ENCODE measurements at places on chromosomes 16 and 17.

GRCh38 chr16:30660424-30661261, 2.4 kb downstream of the FBRS start:
- DNase-seq: no peak

DNA sequence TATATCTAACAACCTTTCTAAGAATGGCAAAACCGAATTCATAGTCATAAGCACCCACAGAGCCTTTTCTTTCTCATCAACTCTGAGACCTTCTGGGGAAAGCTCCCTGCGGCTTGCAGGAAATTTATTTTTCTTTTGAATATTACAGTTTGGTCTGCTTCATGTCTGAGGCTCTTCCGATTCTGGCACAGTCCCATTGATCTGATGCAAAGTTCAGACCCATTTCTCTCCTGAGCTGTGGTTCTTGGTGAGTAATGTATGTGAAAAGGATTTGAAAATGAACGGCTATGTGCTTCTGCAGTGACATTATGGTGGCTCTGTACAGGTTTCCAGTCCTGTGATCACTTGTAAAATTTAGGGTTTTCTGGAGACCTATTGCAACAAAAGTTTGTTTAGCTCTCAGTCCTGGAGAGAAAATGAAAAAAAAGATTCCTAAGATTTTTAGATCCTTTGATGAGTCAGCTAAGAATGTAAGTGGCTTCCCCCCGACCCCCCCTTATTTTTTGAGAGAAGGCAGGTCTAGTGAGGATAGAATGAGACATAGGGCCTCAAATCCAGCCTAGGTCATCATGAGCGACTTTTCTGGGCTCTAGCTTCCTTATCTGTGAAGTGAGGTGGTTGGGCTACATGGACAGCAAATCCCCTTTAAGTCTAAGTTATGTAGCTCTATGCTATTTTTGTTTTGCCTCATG, 4.6 kb downstream of the GAN start:
- DNase-seq: no peak

- no peak for DNase-seq
Observed at GRCh38 chr16:11494029-11494428, 92.7 kb downstream of the LITAF start.

DNA sequence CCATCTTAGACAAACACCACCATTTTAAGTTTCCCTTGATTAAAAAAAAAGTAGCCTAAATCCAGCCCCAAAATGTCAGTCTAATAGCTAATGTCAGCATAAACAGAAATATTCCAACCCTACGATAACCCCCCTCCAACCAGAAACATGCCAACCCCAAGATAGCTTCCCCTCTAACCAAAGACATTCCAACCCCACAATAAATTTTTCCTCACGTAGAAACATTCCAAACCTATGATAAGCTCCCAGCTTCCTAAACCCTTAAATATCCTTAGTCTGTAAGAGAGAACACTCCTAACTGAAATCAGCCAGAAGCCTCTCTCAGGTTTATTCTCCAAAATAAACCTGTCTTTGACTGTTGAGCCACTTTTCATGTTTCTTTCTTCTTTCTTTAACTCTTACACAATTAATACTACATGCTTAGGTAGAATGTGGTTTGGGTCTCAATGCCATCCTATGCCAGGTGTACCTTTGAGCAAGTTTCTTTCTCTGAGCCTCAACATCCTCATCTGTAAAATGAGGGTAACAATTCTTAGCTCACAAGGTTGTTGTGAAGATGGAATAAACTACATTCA, 10.5 kb upstream of the KRT38 start:
- no peak for DNase-seq

- DNase-seq: peak; percentile 63
Observed at GRCh38 chr17:78128551-78129350, at the start of gene TMC6. Gene TMC6 (minus strand): TSS chr17:78128755. CDS start chr17:78126832, 1,923 bp downstream.

DNA sequence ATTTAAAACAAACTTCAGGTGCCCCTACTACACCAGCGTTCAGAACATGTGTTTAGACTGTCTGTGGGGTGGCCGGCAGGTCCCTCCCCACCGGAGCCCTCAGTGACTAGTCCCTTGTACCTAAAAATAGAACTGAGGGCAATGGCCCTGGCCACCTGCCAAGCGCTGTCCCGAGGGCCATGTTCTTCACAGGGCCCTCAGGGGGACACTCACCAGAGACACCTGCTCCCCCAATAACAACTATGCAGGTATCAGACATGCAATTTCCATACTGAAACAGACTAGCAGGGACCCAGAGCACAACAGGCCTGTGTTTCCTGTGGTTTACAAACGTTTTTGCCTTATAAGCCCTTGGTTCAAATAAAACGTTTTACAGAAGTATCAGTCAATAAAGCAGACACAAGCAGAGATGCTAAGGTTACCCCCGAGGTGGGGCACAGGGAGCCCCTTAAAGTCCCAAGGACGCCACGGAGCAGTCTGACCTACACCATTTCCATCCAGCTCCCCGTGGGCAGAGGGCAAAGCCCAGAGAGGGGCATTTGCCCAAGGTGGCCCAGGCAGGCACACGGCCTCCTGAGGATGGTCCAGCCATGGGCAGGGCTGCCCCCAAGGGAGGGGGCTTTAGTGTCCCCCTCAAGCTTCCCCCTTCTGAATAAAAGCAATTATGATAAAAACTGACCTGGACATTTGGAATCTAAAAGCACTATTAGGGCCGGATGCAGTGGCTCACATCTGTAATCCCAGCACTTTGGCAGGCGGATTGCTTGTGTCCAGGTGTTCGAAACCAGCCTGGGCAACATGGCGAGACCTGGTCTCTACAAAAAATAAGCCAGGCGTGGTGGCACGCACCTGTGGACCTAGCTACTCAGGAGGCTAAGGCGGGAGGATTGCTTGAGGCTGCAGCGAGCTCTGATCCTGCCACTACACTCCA, 896 bp upstream of the MYLK3 start:
- no peak for DNase-seq

- no peak for DNase-seq
Observed at GRCh38 chr17:17079336-17079735, 37.1 kb downstream of the MPRIP start.

DNA sequence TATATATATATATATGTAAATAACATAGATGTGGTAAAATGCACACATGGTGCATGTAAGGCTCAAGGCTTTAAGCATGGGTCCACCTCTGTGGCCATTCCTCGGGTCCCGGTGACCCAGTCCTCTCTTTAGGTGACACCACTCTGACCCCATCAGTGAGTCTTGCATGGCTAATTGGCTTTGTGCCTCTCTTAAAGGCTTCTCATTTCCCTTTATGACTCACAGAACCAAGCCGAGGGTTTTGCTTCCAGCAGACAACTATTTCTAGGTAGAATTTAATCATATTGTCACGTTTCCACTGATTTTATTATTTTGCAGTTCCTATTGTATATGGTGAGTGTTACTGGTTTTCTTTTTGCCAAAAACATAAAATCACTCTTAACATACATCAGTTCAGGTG, 59.7 kb downstream of the PLCG2 start:
- no peak for DNase-seq

DNA sequence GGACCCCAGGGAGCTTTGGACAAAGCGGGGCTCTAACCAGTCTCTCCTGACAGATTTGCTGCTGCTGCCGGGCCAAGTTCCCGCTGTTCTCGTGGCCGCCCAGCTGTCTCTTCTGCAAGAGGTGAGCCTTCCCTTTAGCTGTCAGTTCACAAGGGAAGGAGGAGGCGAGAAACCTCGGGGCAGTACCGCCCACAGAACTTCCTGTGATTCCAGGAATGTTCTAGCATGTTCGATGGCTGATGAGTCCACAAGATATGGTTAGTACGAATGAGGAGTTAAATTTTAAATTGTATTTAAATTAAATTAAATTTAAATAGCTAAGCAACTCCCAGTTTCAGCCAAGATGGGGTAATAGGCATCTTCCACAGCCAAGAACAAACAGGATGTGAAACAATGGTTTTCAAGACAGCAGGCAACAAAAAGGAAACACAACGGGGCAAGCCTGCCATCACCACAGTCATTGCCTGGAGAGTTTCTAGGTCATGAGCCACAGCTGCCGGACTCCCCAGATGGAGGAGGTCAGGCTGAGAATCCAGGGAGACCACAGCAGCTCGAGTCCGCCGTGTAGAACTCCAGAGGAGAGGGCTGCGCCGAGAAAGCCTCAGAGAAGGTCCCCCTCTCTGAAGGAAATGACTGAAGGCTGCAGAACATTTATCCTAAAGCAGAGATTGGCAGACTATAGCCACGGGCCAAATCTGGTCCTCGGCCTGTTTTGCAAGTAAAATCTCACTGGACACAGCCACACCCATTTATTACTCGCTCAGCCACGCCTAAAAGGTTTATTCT, 9.5 kb upstream of the TCF25 start:
- no peak for DNase-seq

DNA sequence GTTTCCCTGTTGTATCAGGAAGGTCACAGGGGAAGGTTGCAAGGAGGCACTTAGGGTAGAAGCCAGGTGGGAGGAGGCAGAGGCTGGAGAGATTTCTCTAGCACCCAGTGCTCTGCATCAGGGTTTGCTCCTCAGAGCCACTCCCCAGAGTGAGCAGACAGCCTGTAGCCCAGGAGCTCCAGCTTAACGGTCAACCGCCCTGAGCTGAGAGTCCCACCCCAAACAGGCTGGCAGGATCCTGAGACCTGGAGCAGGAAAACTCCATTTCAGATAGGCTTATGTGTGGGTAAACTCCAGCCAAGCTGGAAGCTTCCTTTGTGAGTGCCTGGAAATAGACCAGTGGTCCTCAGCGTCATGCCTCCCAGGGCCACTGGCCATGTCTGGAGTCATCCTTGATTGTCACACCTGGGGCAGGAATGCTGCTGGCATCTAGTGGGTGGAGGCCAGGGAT, 37.9 kb downstream of the MPRIP start:
- DNase-seq: no peak

- DNase-seq: no peak
Observed at GRCh38 chr16:85172455-85173145, 60.3 kb upstream of the CIBAR2 start.

- DNase-seq: no peak
Observed at GRCh38 chr16:85579191-85579590, 33.9 kb upstream of the GSE1 start.

All from substantia nigra (tissue), 51 donors.